ENCODE measurements at places on chromosomes 3 and 15.

DNA sequence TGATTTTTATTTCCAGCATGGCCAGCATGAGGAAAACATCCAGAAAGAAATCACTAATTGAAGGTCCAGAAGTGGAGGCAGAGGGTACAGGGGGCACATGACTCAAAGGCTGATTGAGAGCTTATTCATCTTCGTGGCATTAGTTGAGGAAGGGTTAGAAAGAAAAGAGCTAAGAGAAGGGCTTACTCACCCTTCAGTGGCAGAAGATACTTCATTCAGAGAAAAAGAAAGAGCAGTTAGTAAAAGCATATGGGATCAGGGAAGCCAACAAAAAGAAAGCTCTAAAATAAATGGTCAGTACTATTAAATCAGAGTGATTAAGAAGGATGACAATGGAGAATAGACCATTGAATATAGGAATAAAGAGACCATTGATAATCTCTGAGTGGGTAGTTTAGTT is 25.2 kb downstream of the GAP43 start:
- peak; percentile 64 for DNase-seq

- DNase-seq, result no peak
Observed at GRCh38 chr3:72080800-72081199, 295.9 kb upstream of the PROK2 start.

DNA sequence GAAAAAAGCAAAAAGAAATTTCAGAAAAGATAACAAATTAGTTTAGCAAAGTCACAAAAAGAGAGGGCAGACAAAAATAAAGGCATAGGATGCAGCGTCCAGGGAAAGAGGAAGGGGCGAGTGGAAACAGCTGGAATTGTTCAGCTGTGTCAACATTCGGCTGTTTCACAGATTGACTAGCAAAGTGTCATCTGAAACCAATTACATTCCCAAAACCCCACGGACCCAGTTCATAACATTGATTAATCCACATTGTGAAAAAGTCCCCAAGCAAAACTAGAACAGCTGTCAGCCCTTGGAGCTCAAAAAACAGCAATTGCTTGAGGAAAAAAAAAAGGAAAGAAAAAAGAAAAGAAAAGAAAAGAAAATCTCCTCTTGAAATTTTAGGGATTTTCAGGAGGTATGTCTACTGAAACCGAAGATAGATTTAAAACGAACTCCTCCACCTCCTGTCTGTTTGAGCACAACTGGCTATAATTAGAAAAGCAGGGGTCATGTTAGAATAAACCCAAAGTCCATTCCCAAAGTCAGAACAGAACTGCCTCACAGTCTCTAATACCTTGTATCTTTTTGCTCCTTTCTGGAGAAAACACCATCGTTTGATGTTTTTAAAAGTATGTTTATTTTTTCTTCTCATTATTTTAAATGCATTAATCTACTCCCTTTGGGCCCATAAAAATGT is 159.6 kb downstream of the RORA start:
- DNase-seq, result no peak

DNA sequence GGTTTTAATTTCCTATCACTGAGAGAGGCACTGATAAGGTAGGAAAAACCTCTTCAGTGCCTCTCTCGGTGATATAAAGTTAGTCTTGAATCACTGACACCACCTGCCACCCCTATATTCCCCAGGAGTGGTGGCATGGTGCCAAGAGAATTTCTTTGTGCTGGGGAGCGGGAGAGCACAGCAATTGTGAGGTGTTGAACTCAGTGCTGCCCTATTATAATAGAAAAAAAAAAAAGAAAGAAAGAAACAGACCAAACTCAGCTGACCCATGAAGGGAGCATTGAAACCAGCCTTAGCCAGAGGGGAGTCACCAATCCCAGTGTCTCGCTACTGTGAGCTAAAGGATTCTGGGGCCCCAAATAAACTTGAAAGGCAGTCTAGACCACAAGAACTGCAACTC is 201.4 kb upstream of the STT3B start:
- no peak for DNase-seq

DNA sequence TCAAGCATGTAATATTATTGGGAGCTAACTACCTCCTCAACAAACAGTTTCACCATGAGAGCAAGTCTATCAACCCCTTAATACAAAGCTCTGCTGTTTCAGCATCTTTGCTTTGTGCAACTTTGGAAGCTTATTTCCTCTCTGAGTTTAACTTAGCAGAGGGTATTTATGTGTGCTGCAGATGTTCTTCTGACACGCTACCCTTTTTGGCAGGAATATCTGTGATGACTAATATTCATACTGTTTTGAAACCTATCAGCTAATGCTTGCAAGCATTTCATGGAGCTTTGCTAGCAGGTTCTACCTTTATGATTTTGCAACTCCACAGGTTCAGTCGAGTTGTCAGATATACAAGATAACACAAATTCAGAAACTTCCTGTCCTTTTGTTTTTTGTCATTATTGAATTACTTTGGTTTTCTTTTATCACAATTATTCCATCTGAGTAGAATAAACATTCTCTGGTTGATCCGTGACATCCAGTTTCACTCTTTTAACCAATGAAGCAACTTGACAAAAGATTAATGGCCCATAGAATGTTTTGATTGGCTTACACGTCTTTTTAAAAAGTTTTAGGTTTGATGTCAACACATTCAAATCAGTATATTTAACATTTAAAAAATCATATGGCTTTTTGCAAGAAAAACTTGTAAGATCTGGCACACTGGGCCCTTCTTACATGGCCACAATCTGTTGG is 1.7 kb upstream of the SLC9A9 start:
- peak; percentile 56 for DNase-seq

GRCh38 chr3:136984837-136985236 is 27.1 kb downstream of the IL20RB start:
- DNase-seq, result peak; percentile 47

DNA sequence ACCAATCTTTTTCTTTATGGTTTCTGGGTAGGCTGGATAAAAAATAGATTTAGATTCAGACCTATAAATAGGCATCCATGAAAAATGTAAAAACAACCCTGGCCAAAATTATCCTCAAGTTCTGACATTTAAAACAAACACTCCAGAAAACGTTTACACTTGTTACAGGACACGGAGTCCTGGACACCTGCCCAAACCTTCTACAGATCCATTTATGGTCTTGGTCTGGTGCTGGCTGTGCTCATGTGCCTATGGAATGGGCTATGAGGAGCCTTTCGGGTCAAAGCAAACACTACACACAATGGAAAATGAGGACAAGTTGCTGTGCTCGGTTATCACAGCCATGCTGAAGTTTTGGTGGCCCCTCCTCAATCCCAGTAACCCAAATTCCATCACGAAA is 108.1 kb downstream of the PDZRN3 start:
- DNase-seq, result no peak

DNA sequence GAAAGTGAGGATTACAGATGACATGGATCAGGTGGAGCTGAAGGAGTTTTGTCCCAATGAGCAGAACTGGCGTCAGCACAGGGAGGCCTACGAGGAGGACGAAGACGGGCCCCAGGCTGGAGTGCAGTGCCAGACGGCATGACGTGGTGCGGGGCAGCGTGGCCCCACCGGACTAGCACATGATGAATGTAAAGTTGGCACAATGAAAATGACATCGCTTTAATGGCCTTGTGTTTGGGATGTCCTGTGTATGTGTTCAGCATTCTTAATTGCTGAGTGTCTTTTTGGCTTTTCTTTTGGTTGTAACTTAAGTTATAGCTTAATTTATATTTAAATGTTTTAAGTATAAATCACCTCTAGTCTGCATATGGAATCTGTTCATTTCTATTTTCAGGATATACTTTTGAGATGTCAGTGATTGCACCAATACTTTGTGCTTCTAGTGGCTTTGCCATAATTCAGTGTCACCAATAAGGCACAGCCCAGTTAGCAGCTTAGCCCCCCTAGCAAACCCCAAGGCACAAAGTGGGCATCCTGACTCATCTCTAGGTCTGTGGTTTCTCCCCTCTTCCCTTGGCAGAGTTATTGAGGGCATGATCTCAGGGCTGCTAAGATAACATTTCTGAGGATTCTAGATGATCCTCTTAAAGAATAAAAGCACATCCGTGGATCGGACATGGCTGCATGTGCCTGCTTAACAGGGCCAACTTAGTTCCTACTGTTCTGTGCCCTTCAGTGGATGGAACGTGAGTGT is 16.1 kb downstream of the DNAJA4 start:
- peak; percentile 42 for DNase-seq

DNA sequence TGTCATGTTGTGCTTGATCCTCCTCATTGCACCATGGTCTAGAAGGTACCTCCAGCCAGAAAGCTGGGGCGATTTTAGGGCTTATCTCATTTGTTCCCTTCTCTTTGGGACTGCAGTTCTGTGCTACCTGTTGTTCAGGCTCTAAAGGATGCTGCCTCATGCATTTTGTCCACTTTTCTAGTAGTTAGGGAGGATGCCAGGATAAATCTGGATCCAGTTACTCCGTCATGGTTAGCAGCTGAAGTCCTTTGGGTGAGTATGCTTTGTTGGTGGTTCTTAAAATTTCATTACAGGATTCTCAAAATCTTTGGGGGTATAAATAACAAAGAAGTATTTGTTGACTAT is 8.9 kb downstream of the AKAP13 start:
- DNase-seq, result no peak

- peak; percentile 15 for DNase-seq
Observed at GRCh38 chr3:122921791-122922651, 105.5 kb downstream of the SEMA5B start.

DNA sequence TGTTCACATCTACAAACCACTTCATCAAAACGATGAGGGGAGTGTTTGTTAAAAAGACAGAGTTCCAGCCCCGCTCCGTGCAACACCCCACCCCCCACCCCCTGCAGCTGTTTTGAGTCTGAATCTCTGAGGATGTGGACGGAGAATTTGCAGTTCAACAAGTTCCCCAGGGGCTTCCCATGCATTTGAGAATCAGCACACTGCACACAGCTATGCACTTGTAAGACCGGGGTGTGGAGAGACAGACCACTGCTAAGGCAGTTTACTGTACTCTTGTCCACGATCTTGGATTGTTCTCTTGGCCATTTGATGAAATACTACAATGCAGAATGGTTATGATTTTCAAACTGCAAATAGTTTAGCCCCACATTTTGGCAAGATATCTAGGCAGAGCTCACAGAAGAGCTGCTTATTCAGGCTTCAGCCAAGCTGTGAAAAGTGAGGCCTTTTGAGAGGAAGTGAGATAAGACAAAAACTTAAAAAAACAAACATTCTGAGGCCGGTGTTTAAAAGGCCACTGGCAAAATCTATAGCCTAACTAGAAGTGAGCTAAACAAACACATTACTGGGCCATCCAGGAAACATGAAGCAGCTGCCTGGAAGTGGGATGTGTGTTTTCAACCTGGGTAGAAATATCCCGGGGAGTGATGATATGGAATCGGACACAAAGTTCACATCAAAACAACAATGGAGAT is 308.2 kb upstream of the ADAMTS9 start:
- no peak for DNase-seq

DNA sequence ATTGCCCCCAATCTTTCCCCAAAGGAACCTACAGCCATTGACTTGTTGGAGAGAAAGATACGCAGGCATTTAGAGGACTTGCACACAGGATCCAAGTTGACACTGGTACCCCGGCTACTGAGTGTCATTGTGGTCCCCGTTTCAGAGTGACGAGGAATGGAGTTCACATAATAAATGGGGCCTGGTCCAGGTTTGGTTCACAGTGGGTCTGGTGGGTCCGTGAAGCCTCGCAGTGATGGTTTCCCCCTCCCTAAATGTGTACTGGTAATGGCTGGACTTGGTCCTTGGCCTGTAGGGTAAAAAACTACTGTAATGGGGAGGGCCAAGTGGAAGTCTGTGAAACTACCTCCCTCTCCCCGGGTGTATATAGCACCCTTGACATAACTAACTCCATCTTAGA is 232.1 kb upstream of the LYSMD4 start:
- DNase-seq, result no peak
